ENCODE measurements at places on chromosomes 12 and 14.
A peak's percentile ranks its signal among the peaks of the same experiment; 100 is the strongest.

GRCh38 chr12:131828671-131829355, 620 bp downstream of the MMP17 start:
- DNase-seq: no peak

- DNase-seq: no peak
Observed at GRCh38 chr12:40222247-40222646, 2.5 kb upstream of the LRRK2 start.

- DNase-seq: no peak
Observed at GRCh38 chr12:98374007-98374406, 141.4 kb upstream of the TMPO start.

DNA sequence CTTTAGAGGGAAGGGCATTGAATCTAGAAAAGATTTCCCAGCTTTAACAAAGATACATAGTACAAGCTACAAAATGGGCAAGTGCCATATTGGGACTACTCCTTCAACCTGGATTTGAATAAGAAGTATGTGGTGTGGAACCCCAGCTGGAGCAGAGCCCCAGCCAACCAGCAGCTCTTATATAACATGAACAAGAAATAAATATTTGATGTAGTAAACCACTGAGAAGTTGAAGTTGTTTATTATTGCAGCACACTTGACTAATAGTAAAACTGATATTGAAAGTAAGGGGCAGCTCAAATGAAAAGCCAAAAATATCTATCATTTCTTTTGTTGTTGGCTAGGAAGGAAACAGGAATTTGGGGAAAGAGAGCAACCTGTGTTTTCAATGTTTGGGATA, 701.8 kb downstream of the TMTC2 start:
- DNase-seq: no peak

DNA sequence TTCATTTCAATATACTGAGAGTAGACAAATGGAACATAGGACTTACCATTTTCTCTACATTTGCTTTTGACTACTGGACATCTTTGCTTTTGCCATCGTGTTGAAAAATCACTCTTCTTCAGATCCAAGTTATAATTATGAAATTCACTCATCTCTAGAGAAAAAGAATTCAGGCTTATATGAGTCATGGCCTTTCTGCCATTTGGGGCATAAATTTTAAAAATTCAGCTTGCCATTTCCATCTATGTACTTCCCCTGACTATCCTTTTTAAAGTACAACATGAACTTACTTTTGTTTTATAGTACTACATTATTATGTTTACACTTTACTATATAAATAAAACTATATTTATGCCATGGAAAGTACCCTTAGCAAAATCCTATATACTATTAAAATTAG, 3.0 kb downstream of the KLRK1 start:
- DNase-seq: no peak

- DNase-seq: no peak
Observed at GRCh38 chr12:30796313-30796780, 41.6 kb upstream of the CAPRIN2 start.

DNA sequence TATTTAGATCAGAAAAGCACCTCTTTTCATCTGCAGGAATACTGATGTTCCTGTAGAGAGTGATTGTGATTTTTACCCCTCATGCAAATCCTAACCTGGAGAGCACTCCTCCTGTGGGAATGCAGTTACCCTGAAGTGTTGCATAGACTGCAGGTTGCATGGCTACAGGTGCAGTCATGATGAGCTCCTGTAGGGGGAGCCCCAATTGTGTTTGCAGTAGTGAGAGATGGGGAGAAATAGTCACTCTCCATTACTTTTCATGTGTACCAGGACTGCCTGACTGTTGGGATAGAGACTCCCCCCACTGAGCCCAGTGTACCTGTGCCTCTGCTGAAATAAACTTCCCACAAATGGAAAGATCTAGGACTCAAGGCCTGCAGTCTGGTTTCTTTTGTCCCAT, 1086.5 kb downstream of the SLC6A15 start:
- no peak for DNase-seq

GRCh38 chr12:124375789-124376175, 80.9 kb downstream of the RFLNA start:
- DNase-seq: no peak

DNA sequence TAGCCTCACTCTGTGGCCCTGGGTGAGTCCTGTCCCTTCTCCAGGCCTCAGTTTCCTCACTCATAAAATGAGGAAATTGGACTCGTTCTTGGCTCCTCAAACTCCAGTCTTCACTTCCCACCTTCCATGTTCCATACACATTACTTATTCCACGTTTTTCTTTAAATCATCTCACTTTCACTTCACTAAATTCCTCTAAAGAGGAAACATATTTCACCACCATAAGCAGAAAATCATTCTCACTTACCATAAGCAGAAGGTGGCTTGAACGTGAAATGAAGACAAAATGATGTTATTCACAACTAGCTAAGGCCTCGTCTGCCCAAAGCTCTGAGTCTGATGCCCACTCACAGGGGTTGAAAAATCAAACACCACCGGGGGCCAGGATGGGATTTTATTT, 278.3 kb downstream of the ADGRD1 start:
- no peak for DNase-seq

DNA sequence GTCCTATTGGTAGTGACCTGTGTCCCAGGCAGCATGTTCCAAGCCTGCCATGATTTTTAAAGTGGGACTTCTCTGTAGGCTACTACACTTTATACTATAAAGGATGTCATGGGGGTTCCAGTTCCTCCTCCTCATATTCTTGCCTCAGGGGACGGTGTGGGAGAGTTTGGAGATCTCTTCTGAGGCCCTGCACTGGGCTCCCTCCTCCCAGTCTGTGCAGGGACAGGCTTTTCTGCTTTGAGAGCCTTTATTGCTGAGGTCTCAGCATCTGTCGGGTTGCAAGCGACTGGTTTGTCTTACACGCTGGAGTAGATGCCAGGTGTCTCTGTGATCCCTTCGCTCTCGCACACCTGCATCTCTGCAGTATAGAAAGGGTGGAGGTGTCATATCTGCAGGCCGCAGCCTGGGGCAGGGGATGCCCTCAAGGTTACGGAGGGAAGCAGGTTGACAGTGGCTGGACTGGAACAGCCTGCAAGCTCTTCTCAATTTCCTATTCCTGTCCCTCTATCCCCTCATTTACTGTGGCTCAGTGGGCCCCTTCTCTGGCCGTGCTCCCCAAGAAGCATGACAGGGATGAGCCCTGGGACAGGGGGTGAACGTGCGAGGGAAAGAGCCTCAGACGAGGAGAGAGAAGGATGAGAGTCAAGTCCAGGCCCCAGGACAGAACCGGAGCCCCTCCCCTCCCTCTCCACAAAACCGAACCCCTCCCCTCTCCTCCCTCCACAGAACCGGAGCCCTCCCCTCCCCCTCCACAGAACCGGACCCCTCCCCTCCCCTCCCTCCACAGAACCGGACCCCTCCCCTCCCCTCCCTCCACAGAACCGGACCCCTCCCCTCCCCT, 51.3 kb downstream of the SLC6A12 start:
- DNase-seq: no peak

GRCh38 chr14:61518403-61518802, 176.9 kb upstream of the HIF1A start:
- no peak for DNase-seq

DNA sequence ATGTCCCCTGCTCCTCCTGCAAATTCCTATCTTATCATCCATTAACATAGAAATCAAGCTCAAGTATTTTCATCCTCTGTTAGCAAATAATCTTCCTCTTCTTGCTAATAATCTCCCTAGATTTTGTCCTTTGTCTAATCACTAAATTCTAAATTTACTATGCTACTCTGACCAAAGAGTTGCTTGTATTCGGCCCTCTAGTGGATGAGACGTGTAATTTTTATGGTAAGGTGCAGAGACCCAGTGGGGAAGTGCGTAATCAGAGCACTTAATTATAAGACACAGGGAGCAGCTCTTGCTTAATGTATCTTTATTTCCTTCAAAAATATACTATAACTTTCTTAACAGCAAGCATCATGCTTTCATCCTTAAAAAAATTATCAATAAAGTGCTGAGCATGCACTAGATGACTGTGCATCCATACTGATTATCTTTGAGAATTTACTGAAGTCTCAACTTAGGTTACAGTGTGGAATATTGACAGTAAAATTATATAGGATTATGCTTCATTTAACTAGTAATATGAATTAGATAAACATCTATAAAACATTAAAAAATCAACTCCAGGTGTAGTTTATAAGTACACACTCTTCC, 212.6 kb downstream of the SLC16A7 start:
- DNase-seq: no peak

DNA sequence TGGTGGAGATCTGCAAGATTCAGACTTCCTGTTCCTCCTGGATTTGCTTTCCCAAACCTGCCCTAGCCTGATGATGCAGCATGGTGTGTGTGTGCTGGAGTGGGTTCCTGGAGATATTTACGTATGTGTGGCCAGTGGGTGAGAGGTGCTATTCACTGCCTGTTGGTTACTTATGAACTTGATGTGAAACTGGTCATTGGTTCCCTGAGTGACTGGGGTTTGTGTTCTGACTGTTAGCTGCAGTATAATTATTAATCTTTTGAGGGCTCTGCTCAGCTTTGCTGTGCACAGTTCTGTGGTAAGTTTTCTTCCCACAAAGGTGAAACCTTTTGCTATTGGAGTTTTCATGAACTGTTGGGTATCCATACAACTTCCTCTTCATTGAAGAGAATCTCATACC, 541.8 kb upstream of the FBXO33 start:
- no peak for DNase-seq

DNA sequence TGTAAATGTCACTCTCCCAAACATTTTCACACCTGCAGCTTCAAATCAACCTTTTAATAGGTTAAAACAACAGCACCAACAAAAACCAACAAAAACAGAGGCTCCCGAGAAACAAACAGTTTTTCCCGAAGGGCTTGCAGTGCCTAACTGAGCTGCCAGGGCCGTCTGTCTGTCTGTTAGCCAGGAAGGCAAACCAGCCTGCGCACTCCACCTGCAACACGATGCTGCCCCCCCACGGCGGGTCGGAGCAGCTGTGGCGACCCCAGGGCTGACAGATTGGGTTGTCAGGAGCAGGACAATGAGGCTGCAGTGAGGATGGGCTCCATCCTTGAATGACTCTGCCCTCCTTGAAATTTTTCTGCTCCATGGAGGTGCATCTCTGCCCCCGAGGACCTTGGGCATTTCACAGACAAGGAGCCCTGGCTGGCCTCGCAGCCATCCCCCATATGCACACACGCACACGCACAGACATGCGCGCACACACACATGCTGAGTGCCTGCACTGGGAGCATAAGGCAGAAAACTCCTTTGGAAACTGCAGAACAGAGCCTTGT, 2.6 kb downstream of the RTL1 start:
- DNase-seq: peak; percentile 82

- DNase-seq: no peak
Observed at GRCh38 chr12:88181881-88182280, 39.8 kb downstream of the TMTC3 start.

GRCh38 chr12:13680916-13681315, 300.5 kb downstream of the GRIN2B start:
- DNase-seq: no peak

- DNase-seq: no peak
Observed at GRCh38 chr12:68483592-68484383, 126.9 kb upstream of the RAP1B start.

- DNase-seq: no peak
Observed at GRCh38 chr12:48972952-48973483, 1.5 kb upstream of the WNT10B start.

GRCh38 chr12:121138284-121138683, 5.6 kb downstream of the P2RX7 start:
- no peak for DNase-seq

DNA sequence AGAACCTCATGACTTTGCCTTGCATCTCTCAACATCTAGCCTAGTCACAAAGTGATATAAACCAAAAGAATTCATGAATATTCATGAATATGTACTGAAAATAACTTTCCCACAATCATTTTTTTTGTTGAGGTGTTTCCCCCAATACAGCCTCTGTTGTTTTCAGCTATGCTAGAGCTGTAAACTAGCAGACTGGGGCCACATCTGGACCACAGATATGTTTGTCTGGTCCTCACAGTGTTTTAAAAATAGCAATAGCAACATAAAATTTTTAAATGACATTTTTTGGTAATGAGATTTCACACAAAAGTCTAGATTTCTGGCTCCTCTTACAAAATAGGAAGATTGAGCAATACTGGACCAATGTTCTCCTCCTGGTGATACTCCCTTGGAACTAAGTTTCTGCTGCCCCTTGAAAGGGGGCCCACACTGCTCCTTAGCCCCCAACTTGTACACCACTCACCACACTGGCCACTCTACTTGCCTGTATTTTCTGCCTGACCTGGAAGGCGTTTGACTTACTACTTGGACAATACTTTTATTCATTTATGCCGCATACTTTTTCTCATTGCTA, 81.2 kb downstream of the BMP4 start:
- no peak for DNase-seq

DNA sequence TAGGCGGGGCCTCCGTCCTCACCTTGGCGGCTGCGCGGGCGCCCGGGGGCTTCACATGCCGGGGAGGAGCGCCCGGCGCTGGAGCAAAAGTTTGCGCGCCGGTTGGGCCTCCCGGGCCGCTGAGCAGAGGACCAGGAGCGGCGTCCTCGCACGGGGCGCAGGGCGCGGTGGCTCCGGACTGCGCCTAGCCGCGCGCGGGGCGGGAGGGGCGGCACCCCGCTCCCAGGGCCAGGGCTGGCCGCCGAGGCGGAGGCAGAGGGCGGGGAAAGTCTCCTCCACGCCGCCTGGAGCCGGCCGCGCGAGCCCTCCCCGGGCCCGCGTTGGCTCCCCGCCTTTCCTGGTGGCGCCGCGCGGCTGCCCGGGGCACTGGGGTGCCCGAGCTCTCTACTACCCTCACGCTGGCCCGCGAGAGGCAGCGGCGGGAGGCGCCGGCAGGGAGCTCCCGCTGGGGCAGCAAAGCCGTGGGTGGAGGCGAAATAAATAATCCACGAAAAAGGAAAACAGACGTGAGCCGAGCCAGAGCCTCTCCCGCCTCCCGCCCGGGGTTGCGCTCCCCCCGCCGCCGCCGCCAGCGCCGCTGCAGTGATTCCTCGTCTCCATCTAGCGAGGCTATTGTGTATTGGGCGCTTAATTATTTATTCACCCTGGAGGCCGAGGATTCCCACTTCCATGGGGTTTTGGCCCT, 400 bp upstream of the PRIMA1 start:
- DNase-seq: peak; percentile 88

DNA sequence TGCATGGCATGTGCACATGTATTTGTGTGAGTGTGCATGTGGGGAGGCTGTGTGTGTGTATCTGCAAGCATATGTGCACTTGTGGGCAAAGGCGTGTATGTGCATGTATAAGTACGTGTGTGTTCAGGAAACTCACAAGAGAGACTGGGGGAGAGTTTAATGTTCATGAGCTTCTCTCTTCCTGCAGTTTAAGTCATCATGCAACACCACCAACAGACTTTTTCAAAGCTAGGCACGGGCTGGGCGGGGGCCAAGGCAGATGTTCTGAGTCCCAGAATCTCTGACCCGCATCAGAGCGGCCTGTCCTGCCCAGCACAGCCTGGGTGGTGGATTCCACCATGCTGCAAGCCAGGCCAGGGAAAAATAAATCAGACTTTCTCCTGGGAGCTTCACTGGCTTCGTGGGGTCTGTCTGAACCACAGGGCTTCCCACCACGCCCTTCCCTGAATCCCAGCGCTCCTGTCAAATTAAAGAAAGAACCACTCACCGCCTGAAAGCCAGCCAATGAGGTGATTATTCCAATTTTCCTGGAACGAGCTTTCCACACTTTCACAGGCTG, 75.7 kb downstream of the PITPNM2 start:
- no peak for DNase-seq

All from lower leg skin (tissue), 4 donors.